Hepatocyte (in vitro differentiated cells): ENCODE measurements at places on chromosomes 16 and 17. TPM values are rescaled to one million over a fixed set of nuclear protein-coding genes. Genes with fewer than 3 reads are reported as not detected.

- DNase-seq = no peak
Measured at GRCh38 chr16:65306722-65307121, 184.9 kb upstream of the CDH11 start.

DNA sequence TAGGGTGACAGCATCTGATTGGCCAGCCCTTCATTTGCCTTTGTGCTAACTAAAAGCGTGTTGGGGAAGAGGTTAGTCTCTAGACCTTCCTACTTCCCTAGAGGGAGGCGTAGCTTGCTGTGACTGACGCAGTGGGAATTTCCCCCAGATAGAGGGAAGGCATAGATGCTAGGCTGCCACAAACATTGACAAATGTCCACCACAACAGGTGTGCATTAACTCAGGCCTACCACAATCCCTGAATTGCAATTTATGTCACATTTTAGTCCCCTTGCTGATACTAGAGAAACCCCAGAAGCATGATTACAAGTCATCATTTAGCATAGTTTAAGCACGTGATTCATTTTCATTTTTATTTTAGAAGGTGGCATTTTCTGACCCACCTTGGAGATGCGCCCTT lies 76.3 kb upstream of the WSB1 start:
- no peak for DNase-seq

DNA sequence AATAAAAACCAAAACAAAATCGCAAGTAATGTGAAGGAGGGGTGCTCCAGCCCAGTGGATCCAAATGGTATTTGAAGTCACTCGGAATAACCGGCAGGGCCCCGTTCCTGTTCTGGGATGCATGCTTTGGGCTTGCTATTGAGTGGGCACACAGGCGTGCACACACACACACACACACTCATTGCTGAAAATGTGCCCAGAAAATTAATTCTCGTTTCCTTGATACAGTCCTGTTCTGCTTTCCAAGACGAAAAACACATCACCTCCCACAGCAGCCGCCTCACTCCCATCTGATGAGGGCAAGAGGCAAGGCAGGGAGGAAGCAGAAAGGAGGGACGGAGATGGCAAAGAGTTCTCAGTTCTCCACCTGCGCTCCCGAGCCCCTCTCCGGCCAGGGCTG lies 62.2 kb upstream of the SDK2 start:
- DNase-seq = no peak

GRCh38 chr16:4693956-4694641 lies 737 bp downstream of the NUDT16L1 start:
- DNase-seq = peak; percentile 76

DNA sequence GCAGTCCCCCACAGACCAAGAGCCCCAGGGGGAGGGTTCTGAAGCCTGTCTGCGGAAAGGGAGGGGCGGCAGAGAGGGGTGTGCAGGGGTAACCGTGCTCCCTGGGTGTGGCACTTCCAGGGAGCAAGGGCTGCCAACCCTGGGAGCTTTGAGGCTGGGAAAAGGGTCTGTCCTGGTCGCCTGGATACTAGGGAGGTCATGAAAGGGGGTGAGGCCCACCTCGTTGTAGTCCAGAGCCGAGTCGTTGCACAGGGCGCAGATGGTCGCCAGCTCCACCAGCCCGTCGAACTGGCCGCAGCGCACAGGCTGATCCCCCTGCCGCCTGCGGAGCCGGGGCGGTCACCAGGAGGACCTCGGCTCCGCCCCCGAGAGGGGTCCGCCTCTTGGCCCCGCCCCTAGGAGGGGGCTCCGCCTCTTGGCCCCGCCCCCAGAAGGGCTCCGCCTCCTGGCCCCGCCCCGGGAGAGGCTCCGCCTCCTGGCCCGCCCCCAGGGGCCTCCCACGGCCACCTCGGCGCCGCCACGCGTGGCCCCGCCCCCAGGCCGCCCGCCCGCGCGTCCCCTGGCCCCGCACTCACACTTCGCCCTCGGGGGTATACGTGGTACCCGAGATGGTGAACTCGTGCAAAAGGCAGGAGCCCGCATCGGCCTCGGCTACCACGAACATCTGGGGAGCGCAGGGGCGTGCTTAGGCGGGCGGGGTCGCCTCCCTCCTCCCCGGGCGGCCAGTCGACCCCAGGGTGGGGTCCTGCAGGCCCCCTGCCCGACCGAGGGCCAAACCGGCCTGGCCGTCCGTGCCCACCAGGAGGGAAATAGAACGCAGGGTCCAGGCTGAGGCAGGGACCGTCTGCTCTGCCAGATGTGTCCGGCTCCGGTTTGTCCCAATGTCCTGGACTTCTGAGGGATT lies 19.5 kb downstream of the ATP2A3 start:
- DNase-seq = peak; percentile 92

- DNase-seq = peak; percentile 43
Measured at GRCh38 chr17:1179112-1179817, 516 bp downstream of the ABR start.

DNA sequence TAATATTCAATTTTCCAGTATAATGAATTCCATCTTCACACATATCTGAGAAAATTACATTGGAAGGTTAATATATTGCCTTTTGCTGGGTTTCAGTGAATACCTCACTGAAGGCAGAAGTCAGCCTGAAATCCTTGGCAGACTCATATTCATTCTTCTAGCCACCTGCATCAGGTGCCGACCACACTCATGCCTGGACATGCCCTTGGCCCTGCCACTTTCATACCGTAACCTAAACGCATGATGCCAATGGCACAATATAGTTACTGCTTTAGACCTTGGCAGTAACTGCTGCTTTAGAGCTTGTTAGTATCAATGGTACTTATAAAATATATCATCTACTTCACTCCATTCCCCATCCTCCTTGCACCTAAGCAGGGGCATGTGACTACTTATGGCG lies 817.6 kb upstream of the CDH8 start:
- DNase-seq = no peak

- no peak for DNase-seq
Measured at GRCh38 chr16:21645261-21645721, 7.1 kb downstream of the IGSF6 start.

DNA sequence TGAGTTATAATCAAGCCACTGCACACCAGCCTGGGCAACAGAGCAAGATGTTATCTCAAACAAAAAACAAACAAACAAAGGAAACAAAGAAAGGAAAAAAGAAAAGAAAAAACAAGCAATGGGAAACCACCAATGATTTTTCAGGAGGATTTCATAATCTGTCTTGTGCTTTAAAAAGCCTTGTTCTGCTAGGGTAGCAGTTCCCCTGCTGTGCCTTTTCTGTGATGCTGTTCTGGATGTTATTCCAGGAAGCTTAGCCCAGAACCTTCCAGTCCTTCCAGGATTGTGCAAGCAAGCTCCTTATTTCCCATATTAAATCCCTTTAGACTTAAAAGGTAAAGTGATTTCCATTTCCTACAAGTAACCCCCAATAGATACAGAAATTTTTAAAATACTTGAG lies 171.1 kb downstream of the ABCC12 start:
- no peak for DNase-seq

DNA sequence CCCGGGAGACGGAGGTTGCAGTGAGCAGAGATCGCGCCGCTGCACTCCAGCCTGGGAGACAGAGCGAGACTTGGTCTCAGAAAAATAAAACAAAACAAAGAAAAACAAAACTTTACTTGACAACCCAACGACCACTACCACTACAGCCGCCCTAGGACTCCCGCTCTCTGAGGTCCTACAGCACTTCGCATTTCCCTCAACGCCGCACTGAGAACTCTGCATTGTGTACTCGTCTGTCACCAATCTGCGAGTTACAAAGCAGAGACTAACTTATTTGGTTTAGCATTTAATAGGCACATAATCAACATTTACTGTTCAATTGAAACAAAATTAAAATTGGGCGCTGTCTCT lies 479 bp upstream of the ZNF207 start:
- DNase-seq = peak; percentile 33

GRCh38 chr16:83701494-83701893 lies 106.3 kb upstream of the HSBP1 start:
- DNase-seq = peak; percentile 77

DNA sequence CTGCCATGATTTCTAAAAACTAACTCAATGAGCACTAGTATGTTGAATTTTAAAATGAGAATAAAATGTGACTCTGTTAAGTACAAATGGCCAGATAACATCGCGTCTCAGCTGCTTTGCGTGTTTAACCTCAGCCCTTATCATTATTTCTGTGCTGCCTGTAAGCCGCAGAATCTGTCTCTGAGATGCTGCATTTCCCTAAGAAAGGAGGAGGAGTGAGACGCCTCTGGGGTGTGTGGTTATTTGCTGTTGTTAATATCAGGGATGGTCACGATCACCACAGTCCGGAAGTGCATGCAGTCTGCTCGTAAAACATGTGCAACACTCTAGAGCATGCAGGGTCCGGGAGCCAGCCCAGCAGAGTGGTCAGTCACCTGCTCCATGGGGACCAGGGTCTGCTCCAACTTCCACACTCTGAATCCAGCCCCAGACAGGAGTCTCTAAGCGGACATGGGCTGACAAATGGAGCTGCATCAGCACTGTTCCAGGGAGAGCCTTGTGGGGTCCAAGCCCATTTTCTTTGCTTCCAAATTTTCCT lies 342.5 kb downstream of the MAF start:
- no peak for DNase-seq

DNA sequence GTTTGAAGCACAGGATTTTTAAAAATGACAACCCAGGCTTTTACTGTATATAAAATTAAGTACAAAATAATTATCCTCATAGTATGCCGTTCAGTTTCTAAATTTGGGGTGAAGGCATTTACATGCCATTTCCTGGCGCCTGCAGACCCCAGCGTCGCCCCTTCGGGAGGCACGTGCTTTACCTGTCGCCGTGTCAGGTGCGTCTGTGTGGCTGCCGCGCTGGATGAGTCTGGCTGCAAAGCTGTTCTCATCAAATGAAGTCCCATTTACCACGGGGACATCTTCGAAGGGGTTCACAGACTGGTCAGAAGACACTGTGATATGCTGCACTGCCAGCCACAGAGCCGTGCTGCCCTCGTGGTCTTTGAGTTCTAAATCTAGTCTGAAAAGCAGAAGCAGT lies 51.8 kb downstream of the CYB5D2 start:
- DNase-seq = no peak

GRCh38 chr16:51807551-51807950 lies 656.5 kb upstream of the SALL1 start:
- no peak for DNase-seq

DNA sequence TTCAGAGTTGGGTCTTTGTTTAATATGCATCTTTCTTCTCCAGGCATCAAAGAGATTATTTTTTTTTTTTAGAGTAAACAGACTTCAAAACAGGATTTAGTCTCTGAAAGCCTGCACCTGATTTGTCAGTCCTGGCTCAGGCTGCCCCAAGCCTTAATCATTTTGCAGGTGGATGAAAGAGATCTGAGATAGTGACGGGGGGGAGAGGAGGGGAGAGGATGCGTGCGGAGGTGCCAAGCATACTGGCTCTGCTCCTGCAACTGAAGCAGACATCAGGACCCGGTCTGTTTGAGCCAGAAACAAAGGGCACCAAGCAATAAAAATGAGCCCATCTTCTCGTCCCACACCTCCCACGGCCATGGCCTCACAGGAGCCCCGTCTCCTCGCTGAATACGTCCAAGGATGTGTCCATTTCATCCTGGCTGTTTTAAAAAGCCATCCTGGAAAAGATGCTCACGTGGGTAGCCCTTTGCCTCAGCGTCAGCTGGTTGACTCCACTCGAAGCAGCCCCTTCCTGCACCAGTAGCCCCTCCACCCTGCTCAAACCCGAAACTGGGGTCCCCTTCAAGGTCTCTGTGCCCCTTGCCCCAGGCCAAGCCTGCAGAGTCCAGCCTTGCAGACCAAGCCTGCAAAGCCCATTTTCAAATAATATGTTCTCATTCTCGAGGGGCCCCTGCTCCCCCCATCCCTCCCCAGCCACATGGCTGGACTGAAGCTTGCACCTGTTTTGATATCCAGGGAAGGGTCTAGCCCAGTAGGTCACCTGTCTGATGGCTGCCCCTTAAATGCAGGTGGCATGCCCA lies 84.8 kb upstream of the TNRC6C start:
- DNase-seq = no peak

TLCD2 gene
- total RNA-seq = 4.5 and 4.9 TPM in 2 replicates

TNRC6A gene
- 19.3 and 52.8 TPM in 2 replicates for total RNA-seq

LUC7L3 gene
- 56.4 and 56.9 TPM in 2 replicates for total RNA-seq

KRT9 gene
- not detected in 2 replicates for total RNA-seq

SPSB3 gene
- 34.4 and 38.8 TPM in 2 replicates for total RNA-seq

GRN gene
- 210 and 299 TPM in 2 replicates for total RNA-seq
